ENCODE measurements at places on chromosomes 12 and 14.

- DNase-seq = no peak
Observed at GRCh38 chr12:3667485-3667884, 85.4 kb downstream of the CRACR2A start.

- no peak for DNase-seq
Observed at GRCh38 chr12:124713436-124714082, 146.1 kb upstream of the NCOR2 start.

- no peak for DNase-seq
Observed at GRCh38 chr14:77859934-77860570, 60.1 kb downstream of the ADCK1 start.

DNA sequence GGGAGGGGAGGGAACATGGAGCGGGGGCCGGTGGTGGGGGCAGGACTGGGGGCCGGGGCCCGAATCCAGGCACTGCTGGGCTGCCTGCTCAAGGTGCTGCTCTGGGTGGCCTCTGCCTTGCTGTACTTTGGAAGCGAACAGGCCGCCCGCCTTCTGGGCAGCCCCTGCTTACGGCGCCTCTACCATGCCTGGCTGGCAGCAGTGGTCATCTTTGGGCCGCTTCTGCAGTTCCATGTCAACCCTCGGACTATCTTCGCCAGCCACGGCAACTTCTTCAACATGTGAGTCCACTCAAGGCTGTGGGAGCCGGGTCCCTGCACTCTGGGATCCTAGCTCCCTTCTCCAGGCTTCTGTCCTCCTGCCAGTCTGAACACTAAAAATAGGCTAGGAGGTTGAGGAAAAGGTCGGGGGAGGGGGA, 1.1 kb downstream of the FITM1 start:
- no peak for DNase-seq

- no peak for DNase-seq
Observed at GRCh38 chr14:99516871-99517642, 35.8 kb downstream of the CCNK start.

DNA sequence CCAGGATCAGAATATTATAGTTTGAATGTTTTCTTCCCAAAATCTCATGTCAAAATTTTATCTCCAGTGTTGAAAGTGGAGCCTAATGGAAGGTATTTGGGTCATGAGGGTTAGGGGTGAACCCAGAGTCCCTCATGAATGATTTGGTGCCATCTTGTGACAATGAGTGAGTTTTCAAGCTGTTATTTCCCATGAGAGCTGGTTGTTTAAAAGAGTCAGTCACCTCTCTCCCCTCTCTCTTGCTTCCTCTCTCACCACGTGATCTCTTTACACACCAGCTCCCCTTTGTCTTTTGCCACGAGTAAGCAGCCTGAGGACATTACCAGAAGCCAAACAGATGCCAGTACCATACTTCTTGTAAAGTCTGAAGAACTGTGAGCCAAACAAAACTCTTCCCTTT, 561.6 kb downstream of the RERGL start:
- DNase-seq = no peak

- no peak for DNase-seq
Observed at GRCh38 chr12:120481022-120481767, 11.6 kb upstream of the SRSF9 start.

GRCh38 chr12:120169946-120170345, 24.6 kb downstream of the GCN1 start:
- DNase-seq = no peak

- no peak for DNase-seq
Observed at GRCh38 chr12:32076941-32077340, 29.7 kb upstream of the BICD1 start.

DNA sequence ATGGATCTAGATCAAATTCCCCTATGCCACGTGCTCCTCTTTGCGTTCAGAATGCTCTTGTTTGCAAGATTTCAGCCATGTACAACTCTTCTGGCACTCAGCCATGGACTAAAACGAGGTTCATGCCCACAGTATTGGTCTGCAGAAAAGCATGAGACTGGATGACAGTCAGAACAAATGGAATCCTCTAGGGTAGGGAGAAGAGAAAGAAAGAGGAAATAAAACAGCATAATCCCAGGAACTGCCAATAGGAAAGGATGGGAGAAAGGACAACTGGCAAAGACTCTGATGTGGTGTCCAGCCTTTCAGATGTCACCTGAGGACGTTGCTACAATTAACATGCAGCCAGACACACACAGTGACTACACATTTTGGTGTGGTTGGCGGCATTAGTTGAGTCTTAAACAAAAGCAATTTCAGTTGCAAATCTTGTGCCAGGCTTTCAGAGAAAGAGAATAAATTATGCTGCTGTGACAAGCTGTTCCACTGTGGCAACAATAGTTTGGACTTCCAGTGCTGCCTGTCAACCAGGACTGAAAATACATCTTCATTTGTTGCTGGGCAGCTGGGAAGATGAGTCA, 338.0 kb downstream of the RGS6 start:
- no peak for DNase-seq

- no peak for DNase-seq
Observed at GRCh38 chr12:77402716-77403115, 337.3 kb upstream of the E2F7 start.

DNA sequence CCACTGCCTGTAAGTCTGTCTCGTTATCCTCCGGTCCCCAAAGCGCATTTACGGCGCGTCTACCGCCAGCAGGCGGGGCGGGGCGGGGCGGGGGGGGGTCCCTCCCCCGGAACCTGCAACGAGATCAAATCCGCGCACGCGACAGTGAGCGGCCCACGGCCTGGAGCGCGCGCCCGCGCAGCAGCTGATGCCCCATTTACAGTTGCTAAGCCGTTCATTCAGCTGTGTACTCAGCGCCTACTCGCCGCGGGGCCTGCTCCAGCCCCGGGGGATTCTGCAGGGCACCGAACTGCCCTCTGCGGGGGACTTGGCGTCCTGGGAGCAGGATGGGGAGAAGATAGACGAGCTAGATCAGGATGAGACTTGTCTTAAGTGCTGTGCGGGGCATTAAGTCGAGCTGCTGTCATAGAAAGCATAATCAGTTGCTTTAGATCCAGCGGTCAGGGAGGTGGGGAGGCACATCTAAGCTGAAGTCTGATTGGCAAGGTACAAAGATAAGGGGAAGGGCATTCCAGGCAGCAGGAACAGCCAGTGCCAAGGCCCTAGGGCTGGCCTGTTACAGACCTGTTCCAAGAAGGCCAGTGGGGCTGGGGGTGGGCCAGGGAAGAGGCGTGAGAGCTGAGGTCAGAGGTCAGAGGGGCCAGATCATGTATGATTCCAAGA, 1.4 kb upstream of the CCDC85C start:
- DNase-seq = peak; percentile 79

DNA sequence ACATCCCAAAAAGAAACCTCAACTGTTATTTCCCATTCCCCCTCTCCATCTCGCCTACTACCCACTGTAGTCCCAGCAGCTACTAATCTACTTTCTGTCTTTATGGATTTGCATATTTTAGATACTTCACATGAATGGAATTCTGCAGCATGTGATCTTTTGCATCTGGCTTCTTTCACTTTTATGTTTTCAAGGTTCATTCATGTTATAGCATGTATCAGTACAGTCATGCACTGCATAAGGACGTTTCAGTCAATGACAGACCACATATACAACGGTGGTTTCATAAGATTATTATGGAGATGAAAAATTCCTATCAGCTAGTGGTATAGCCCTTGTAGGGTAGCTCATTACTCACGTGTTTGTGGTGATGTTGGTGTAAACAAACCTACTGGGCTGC, 24.5 kb downstream of the PCNX4 start:
- no peak for DNase-seq

GRCh38 chr14:63448841-63449240, 94.3 kb downstream of the PPP2R5E start:
- DNase-seq = no peak

DNA sequence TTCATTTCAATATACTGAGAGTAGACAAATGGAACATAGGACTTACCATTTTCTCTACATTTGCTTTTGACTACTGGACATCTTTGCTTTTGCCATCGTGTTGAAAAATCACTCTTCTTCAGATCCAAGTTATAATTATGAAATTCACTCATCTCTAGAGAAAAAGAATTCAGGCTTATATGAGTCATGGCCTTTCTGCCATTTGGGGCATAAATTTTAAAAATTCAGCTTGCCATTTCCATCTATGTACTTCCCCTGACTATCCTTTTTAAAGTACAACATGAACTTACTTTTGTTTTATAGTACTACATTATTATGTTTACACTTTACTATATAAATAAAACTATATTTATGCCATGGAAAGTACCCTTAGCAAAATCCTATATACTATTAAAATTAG, 3.0 kb downstream of the KLRK1 start:
- no peak for DNase-seq

GRCh38 chr12:2113119-2113912, 60.5 kb downstream of the CACNA1C start:
- no peak for DNase-seq

DNA sequence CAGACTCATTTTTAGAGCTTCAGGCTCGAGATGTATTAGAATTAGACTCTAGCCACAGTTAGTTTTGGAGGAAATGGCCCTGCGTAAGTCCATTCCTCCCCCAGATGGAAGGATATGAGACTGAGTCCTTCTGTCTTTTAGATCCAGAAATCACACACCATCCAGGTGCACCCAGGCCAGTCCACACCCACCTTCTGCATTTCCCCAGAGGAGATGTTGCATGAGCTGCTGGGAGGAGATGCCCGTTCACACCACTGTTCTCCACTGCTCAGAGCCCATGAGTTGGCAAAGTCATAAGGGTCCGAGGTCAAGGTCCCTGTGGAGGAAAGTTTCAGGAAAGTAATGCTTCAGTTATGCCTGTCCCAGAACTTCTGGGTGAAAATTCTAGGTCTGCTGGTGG, 29.2 kb downstream of the VWF start:
- no peak for DNase-seq

DNA sequence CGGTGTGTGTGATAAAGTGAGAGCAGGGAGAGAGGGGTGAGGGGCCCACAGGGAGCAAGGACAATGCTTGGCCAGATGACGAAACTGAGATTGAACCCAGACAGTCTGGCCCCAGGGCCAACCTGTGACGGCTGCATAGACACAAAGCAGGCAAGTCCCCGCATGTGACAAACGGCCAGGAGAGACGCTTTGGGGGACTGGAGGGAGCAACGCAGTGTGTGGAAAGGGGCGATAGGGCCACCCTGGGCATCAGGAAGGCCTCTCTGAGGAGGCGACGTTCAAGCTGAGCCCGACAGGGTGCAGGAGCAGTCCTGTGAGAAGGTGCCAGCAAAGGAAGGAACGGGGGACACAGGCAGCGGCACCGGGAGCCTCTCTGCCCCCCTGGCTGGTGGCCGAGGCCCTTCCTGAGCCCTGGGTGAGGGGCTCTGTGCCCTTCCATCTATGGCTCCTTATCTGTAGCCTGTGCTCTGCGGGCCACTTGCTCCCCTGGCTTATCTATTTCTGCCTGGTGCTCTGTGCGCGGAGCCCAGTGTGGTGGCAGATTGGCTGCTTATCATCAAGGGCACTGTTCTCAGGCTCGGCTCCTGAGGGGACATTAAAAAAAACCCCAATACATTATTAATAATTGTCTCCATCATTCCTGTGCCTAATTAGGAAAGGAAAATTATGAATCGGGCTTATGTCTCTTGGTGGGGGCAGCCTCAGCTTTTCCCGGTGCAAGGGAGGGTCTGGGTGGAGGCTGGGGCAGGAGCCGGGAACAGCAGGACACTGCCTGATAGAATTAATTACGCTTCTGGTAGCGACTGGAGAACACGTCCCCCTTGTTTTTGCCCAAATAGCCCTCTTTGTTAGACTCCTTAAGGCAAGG, 39.8 kb downstream of the PRIMA1 start:
- no peak for DNase-seq

DNA sequence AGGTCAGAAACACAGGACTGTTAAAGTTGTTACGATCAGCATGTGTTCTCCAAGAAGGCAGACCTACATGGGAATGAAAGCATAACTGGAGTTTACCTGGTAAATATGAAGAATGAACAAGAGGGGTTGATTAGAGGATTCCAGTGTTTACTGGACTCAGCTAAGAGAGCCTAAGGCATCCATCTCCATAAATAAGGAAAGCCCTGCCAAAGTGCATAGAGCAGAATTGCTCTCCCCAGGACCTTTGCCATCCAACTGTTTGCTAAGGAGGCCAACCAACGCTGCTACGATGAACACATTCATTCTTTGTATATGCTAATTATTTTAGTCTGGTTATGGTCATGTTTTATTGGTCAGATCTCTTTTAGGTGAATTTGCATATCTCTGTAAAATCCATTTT, 17.1 kb upstream of the PAWR start:
- no peak for DNase-seq

DNA sequence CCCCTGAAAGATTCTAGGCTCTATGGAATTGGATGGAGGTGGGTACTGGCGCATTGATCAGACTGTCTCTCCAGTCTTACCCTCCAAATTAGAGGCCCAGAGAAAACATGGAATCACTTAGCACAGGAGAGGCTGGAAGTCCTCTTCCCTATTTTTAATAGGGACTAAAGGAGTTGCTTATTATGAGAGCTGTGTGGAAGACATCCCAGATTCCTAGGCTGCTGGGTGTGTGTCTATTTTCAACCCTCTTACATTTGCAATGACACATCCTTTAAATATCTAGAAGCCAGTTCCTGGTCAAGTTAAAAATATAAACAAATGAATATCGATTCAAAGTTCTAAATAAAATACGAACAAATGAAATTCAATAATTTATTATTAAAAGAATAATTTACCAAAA, 58.3 kb upstream of the ARID2 start:
- DNase-seq = no peak
